Stimulated activated CD8-positive, alpha-beta memory T cell treated with anti-CD3 and anti-CD28 coated beads, Interleukin-4, amount 100 ng/mL, for 4 hours (primary cell): ENCODE measurements at places on chromosomes 3 and 15.

- no peak for DNase-seq
Observed at GRCh38 chr15:40150163-40150925, 10.5 kb upstream of the BUB1B start.

- no peak for DNase-seq
Observed at GRCh38 chr3:72178463-72179106, 393.6 kb upstream of the PROK2 start.

DNA sequence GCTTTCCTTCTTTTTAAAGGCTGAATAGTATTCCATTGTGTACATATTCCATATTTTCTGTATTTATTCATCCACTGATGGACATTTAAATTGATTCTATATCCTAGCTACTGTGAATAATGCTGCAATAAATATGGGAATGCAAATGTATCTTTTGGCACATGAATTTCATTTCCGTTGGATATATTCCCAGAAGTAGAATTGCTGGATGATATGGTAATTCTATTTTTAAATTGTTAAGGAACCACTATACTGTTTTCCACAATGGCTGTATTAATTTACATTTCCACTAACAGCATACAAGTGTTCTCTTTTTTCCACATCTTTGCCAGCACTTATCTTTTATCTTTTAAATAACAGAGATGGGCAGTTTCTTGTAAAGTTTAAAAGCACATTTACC is 302.7 kb downstream of the CTNNB1 start:
- DNase-seq = no peak

GRCh38 chr3:155738580-155739076 is 6.2 kb downstream of the PLCH1 start:
- no peak for DNase-seq

DNA sequence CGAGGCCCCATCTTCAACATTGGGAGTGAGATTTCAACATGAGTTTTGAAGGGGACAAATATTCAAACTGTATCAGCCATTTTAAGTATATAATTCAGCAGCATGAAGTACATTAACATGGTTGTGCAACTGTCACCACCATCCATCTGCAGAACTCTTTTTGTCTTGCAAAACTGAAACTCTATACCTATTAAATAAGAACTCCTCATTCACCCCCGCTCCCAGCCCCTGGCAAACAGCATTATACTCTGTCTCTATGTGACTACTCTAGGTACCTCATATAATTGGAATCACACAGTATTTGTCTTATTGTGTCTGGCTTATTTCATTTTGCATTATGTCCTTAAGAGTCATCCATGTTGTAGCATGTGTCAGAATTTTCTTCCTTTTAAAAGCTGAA is 110.1 kb downstream of the MAP2K5 start:
- DNase-seq = no peak

DNA sequence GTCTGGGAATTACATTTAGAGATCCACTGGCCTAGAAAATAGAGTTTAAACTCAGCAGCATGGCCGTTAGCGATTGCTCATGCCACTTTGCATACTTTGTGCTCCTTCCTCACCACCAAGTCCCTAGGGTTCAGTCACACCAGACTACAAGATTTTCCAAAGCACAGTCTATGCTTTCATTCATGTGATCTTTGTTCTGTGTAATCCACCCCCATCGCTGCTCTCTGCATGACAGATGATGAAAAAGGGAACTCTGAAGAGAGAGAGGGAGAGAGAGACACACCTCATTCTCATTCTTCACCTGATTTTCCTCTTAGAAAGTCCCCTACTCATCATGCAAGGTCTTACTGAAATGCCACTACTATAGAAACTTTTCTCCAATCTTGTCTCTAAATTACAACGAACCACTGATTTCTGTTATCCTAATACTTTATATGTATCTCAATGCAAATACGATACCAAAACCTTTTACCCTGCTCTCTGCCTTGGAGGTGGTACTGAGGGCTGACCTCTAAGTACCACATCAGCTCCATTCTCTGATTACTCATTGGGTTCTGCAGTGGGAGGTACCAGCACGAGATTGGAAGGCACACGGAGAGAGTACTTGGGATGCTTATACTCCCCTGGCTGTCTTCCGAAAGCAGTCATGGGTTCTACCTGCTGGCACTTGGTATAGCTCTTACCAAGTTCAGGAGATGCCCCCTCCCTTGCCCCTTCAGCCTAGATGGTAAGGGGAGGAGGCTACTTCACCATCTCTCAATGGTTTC is 1.1 kb upstream of the PARP15 start:
- DNase-seq = no peak

GRCh38 chr3:73411993-73412392 is 212.7 kb downstream of the PDZRN3 start:
- no peak for DNase-seq

DNA sequence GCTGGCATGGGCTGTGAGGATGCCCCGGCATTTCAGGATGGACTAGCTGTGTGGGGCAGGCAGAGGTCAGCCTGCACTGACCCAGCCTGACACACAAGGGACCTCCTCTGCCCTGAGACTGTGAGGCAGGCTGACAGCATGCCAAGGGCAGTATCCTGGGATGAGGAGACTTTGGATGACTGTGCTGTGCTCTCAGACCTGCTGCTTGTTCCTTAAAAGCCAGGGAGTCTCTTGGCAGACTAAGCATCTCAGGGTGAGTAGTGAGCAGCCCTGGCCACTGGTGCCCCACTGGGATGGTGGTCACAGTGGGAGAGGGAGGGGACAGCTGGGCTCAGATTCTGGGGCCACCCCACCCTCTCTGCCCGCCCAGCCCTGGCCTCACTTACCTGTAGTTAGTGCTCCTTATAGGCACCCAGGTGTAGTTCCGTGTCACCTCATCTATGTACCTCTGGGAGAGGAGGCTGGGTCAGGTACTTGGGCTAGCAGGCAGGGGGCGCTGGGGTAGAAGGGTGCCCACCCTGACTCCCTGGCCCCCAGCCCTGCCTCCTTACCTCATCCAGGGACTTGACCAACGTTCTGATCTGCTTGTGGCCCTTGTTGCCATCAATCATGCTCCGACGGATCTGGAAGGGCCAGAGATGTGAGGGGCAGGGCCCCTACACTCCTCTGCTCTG is 16.1 kb upstream of the TMEM115 start:
- no peak for DNase-seq

DNA sequence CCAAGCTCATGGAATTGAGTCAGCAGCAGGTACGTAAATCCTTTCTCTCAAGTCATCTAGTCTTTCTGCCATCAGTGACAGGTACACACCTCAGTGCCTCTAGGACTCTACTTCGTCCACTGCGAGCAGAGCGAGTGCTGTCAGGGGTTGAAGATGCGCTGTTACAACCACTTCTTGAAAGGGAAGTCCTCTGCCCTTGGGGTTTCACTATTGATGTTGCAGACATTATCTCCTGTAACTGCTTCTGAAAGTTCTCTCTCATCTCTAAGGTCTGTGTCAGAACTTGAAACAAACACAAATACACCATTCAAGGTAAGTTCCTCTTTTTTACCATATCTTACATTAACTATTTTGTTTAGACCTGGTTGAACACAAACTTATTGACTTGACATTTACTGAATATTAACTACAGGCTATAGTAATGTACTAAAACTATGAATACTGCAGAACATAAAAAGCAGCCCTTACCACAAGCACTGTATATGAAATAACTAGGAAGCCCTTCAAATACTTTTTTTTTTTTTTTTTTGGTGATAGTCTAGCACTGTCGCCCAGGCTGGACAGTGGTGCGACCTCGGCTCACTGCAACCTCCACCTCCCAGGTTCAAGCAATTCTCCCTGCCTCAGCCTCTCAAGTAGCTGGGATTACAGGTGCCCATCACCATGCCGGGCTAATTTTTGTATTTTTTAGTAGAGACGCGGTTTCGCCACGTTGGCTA is 41.5 kb downstream of the TOPBP1 start:
- no peak for DNase-seq

- no peak for DNase-seq
Observed at GRCh38 chr15:96053781-96054428, 276.6 kb upstream of the NR2F2 start.

GRCh38 chr3:133487920-133488540 is 85.5 kb upstream of the CDV3 start:
- no peak for DNase-seq

- no peak for DNase-seq
Observed at GRCh38 chr15:39623529-39623931, 42.7 kb downstream of the THBS1 start.

DNA sequence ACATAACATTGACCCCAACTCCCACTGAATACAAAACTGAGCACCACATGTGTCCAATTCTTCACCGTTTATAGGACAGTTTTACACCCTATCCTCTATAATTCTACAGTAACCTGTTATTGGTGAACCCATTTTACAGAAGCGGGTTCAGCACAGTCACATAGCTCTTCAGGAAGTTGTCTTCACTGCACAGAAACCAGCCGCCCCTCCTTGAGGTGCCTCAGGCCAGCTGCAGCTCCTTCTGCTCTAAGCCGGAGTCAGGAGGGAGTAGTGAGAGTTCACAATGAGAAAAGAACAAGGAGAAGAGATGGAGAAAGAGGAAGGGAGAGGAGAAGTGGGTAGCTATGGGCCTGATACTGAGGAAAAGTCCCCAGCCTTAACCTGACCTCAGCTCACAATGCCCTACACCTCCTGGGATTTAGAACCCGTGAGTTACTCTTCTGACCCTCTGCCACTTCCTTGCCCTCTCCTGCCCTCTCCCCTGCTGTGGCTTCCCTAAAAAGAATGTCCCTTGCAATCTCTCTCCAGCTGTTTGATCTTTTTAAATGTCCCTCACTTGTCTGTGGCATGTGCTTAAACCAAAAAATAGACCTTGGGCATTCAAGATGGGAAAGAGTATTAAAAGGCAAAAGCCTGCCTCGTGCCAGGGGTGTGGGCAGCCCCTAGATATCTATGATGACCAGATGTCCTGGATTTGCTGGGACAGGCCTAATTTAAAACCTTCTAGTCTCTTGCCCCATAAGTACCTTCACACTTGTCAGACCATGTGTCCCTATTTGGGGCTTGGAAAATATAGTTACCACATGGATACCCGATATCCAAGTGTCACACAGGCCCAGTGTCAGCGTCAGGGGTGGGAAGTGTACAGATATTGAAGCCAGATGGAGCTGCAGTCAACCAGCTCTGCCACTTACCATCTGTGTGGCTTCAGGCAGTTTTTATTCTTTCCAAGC is 71.3 kb upstream of the HES1 start:
- no peak for DNase-seq

DNA sequence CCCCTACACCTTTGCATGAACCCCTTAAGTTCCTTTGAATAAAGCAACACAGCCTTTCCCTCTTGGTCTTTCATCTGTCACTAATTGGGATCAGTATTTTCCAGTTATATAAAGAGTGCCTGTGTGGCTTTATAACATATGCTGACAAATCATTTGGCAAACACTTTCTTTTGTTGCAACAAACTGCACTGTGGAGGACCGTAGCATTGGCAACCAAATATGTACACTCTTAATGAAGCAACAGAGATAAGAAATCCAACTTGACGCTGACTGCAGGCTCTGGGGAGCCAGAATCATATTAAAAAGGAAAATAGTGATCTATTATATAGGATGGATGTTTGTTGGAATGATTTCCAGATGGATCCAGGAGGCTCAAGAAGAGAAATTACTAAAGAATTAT is 120.1 kb upstream of the PRICKLE2 start:
- no peak for DNase-seq

GRCh38 chr3:187777331-187777941 is 32.2 kb upstream of the BCL6 start:
- no peak for DNase-seq

DNA sequence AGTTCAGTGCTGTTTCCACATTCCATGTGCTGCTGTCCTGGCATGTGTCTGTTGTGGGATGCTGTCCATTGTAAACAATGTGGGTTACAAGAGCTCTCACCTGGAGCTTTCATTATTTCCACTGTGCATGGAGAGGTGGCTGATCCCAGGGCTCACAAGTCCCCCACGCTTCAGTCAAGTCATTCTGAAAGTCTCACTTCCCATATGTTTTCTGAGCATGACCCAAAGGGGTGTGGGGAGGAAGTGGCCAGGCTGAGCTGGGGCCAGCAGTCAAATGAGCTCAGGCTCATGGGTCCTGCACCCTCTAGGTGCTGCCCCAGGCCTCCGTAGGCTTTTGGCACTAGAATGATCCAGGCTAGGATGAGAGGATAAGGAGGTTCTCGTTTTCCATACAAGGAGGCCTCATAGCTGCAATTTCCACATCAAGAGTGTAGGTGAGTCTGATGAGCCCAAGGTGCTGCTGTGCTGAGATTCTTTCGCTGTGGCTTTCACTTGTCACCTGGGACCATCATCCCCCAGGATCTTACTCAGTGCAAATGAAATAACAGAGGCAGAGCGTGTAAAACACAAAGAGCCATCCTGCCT is 22.0 kb downstream of the STARD5 start:
- DNase-seq = no peak

DNA sequence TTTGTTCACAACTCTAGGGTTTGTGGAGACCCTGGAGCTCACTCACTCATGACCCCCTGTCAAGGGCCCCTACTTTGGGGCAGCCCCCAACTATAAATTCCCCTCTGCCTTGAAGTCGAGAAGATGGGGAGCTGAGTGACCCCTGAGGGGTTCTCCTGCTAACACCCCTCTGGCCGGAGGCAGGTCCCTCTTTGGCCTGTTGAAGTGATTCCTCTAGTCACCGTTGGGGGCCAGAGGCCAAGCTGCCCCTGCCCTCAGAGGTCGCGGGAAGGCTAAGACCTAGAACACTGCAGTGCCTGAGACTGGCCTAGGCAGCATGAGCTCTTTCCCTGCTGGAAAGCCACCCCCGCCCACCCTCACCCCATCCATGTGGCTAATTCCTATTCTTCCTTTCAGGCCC is 15.4 kb upstream of the SKOR1 start:
- no peak for DNase-seq

DNA sequence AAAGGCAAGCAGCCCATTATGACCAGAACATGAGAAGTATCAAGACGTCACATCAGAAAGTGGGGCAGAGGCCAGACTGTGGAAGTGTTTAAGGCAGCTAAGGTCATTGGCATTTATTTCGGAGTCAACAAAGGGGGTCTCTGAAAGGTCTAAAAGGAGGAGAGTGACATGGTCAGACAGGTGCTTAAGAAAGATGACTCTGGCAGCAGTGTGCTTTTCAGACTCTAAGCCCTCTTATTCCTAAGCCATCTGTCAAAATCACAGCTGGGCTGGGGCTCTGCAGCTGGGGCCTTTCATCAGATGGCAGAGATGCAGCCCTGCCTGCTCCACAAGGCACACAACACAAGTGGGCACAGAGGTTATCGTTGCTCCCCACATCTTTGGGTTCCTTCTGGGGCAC is 14.0 kb downstream of the FBXL22 start:
- DNase-seq = no peak

DNA sequence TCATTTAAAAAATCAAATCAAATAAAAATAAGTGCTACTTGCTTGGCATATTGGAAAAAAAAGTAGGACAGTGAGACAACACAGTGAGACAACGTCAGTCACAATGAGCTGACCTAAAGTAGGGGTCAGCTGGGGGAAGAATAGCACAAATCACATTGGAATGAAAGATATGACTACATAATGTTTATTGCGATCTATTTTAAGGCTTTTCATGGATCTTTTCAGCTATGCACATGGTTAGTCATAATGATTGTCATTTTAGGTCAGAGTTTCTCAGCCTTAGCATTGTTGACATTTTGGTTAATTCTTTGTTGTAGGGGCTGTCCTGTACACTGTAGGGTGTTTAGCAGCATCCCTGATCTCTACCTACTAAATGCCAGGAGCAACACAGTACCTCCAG is 44.5 kb downstream of the CMSS1 start:
- DNase-seq = no peak

- no peak for DNase-seq
Observed at GRCh38 chr3:159210336-159210735, 408.5 kb downstream of the MFSD1 start.
